ENCODE measurements at places on chromosomes 1 and 21. TPM values are rescaled to one million over a fixed set of nuclear protein-coding genes. Genes with fewer than 3 reads are reported as not detected.

OR2L5 gene
- not detected for total RNA-seq

FASLG gene
- total RNA-seq = 113 TPM

UBXN10 gene
- 2.9 TPM for total RNA-seq

UBL4B gene
- total RNA-seq = not detected

ZNF670 gene
- 2.9 TPM for total RNA-seq

CD160 gene
- not detected for total RNA-seq
